ENCODE measurements at places on chromosomes 12 and 14.

GRCh38 chr12:128510511-128510910, 243.5 kb downstream of the TMEM132C start:
- no peak for DNase-seq

DNA sequence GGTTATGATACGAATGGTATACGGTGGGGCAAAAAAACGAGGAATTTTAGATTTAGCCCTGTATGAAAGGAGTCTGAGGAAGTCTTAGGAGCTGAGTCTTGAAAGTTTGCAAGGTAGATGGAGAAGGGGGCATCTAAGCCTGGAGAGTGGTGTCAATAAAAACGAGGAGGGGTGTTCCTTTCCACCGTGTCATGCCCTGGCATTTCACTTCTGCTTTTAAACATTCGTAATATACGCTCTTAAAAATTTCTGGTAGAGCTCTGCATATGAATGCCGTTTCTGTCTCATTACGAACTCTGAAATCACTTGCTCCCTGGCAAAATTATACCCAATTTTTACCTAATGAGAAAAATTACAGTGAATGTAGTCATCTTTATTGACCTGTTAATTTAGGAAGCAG, 170.2 kb downstream of the ERC1 start:
- DNase-seq, result no peak

GRCh38 chr14:27608377-27608776, 1010.5 kb upstream of the NOVA1 start:
- no peak for DNase-seq

GRCh38 chr12:112165624-112166023, 40.3 kb downstream of the TRAFD1 start:
- DNase-seq, result no peak

- no peak for DNase-seq
Observed at GRCh38 chr14:76257842-76258397, 106.2 kb downstream of the GPATCH2L start.

DNA sequence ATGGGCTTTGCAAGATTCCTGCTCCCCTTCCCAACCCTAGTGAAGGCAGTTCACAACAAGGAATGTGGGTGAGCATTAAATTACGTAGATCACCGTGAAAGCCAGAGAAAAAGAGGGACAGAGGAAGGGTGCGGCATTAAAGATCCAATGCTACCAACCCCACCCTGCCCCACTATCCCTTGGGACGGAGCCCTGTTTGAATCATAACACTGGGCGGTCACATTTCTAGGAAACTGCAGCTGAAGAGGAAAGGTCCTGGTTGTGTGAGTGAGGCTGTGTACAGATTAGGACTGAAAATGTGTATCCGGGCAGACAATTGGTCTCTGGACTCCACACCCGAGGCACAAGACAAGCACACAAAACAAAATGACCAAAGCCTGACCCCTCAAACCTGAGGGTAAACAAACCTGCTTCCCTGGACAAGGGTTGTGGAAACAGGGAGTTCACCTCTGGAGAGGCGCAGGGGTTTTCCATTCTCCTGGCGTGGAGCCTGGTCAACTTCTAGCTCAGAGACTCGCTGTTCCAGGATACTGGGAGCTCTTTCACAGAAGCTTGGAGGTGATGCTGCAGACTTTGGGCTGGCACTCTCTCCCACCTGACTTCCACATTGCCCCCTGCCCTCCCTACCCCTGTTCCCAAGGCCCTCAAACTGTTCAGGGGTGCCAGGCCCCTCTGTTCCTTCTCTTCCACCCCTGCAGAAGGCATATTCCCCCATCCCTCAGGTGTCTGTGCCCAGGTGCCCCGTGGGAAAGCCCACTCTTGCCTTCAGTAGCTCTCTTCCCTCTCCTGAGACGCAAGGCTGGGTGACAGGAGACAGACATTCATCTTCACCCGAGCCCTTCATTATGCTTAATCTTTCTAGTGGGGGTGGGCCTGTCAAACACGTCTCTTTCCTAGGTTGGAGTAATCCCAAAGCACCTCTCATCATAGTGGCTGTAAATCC, 16.5 kb downstream of the NINJ2 start:
- no peak for DNase-seq

All from D341Med (cell line).